Motor neuron (in vitro differentiated cells): ENCODE measurements at places on chromosomes 4 and X.

- ATAC-seq, result no peak
Observed at GRCh38 chr4:149238097-149238496, 577.5 kb downstream of the IQCM start.

- no peak for ATAC-seq
Observed at GRCh38 chrX:21990832-21991231, 41.3 kb upstream of the PHEX start.

DNA sequence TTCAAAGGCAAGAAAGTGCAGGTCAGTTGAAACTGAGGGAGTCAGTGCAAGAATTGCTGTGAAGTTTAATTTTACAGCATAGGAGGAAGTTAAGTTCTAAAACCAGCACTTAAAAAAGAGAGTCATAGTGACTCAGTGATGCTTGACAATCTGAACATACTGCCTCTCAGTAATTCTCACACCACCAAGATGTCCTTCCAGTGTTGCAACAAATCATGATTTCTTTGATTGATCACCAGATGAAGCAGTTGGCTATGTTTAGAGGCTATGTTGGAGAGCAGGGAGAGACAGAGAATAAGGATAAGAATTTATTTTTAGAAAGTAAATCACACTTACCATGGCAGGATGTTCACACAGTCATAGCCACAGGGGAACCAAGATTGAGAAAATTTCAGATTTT, 13.2 kb downstream of the TRIM2 start:
- peak; percentile 14 for ATAC-seq

DNA sequence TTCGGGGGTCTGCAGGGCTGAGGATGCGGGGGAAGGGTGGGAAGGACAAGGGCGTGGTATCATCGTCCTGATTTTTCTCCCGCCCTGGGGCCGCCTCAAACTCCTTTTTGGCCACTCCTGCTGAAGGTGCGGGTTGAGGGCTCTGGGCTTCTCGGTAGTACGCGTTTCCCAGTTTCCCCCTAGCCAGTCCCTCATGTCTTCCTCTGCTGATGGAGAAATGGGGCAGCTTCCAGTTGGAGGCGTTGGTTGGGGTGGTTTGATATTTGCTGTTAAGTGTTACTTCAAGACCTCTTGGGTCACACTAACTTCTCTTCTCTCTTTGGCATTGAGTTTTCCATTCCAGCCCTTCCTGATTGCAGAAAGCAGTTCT, 482 bp downstream of the GSTCD start:
- ATAC-seq, result peak; percentile 45

DNA sequence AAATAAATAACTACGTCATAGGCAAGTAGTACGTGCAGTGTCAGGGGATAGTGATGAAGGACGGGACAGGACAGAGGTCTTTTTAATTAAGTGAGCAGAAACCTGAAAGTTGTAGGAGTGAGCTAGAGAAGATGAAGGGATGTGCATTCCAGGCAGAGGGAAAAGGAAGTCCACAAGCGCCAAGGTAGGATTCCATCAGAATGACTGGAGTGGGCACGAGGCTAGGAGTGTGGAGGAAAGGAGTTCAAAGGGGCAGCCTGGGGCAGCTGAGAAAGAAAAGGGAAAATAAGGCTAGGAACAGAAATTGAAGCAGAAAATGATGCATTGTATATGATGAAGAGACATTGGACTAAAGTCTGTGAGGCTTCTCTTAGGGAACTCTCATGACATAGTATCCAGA, 192.2 kb upstream of the TLL1 start:
- no peak for ATAC-seq

DNA sequence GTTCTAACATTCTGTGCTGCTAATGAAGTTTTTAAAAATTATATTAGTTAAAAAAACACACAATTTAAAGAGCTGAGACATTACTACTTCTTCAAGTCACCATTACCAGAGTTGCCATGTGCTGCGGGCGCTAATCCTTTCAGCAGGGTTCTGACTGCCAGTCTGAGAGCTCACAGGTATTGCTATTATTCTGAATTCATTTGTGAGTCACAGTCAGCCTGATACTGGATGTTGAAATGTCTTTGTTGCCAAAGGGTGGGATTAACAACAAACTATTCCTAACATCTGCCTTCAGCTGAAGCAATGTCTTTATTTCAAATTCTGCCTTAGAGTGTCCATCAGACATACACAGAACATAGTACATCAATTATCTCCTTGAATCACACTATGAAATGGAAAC, 197.1 kb upstream of the FGF13 start:
- no peak for ATAC-seq

DNA sequence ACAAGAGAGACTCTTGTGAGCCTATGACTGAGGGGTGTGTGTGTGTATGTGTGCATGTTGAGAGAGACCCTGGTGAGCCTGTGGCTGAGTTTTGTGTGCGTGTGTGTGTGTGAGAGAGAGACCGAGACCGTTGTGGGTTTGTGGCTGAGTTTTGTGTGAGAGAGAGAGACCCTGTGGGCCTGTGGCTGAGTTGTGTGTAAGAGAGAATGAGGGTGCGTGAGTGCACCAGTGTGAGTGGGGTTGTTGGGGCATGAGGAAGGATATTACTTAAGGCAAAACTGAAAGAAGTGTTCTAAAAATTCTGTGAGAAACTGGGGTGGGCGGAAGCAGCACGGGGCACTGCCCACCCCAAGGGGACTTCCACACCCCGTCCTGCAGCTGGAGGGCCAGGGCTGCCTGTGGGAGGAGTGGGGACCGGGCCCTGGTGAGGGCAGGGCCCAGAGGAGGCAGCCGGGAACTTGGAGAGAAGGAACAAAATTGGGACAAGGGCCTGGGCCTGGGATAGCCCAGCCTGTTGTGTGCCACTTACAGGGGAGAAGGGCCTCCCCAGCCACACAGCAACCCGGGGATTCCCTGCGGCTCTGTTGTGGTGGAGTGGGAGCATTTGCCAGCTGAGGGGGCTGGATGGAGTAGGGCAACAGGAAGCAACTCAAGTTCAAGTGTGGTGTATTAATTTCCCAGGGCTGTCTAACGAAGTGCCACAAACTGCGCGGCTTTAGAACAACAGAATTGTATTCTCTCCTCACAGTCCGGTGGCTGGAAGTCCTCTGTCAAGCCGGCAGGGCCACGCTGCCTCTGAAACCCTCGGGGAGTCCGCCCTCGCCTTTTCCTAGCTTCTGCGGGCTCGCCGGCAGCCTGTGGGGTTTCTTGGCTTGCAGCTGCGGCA, 22.1 kb downstream of the TMEM131L start:
- ATAC-seq, result peak; percentile 13

DNA sequence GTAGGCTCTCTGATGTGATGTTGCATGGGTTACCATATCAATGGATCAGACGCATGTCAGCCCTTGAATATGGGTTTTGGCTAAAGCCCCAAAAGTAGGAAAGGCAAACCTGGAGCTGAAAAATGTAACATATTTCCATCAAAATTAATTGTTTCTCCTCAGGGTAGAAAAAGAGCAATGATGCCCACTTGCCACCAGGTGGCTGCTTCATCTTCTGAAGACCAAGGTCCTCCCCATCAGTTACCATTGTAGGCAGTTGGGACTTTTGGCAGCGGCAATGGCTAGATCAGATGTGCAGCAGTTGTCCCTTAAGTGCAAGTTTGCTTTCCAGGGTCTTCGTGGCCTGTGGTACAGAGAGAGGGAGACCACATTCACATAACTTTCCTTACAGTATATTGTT, 118.2 kb downstream of the NAF1 start:
- no peak for ATAC-seq

GRCh38 chr4:75325318-75325979, 188.8 kb downstream of the RCHY1 start:
- no peak for ATAC-seq

GRCh38 chrX:150844016-150844415, 54.5 kb downstream of the CD99L2 start:
- no peak for ATAC-seq

DNA sequence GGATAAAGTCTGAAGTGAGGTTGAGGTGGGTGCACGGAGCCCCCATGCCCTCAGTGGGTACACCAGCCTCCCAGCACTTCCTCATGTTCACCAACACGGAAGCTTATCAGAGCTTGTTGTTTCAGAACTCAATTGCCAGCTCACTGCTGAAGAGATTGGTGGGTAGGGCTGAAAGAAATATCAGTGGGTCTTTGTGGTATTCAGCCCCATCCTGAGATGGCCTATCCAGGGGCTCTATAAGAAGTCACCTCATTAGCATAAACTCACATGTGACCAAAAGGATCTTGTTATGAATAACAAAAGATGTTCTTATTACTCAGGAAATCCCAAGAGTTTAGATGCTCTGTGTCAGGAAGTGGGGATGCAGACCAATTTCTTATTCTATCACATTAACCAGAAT, 177.3 kb downstream of the ARHGAP10 start:
- no peak for ATAC-seq

DNA sequence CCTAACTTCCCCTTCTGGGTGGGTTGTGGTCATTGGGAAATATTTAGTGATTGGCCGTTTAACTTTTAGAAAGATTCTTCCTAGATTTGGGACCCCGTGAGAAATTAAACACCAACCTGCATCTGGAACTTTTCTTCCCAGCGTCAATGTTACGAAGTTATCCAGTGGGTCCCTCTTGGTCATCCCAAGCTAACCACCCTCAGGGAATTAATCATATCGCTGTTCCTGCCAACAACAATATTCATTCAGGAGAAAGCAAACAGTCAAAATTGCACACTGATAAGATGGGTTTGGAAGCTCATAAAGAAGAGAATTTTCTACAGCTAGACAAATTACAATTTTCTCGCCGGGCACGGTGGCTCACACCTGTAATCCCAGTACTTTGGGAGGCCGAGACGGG, 121.2 kb upstream of the STX18 start:
- ATAC-seq, result no peak

GRCh38 chr4:127669691-127670090, 36.9 kb downstream of the INTU start:
- no peak for ATAC-seq

GRCh38 chr4:3452376-3452775, 10.6 kb downstream of the HGFAC start:
- no peak for ATAC-seq

DNA sequence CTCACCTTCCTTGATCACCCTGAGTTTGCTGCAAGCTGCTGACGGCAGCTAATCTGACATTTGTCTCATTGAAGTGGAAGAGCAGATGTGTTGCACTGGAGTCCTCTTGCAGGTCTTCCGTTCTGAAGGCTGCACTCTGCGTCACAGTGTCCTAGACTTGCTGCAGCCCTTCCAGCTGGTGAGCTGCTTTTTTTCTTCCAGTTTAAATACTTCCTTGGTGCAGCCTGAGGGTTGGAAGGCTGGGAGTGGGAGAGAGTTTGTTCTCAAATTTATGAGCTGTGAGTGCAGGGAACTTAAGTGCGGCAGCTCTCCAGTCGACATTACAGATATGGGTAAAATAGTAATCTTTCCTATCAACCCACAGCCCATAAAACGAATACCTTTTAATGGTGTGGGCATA, 303.6 kb upstream of the FAT1 start:
- peak; percentile 39 for ATAC-seq

- ATAC-seq, result no peak
Observed at GRCh38 chr4:164221631-164222030, 532.3 kb upstream of the SMIM31 start.

DNA sequence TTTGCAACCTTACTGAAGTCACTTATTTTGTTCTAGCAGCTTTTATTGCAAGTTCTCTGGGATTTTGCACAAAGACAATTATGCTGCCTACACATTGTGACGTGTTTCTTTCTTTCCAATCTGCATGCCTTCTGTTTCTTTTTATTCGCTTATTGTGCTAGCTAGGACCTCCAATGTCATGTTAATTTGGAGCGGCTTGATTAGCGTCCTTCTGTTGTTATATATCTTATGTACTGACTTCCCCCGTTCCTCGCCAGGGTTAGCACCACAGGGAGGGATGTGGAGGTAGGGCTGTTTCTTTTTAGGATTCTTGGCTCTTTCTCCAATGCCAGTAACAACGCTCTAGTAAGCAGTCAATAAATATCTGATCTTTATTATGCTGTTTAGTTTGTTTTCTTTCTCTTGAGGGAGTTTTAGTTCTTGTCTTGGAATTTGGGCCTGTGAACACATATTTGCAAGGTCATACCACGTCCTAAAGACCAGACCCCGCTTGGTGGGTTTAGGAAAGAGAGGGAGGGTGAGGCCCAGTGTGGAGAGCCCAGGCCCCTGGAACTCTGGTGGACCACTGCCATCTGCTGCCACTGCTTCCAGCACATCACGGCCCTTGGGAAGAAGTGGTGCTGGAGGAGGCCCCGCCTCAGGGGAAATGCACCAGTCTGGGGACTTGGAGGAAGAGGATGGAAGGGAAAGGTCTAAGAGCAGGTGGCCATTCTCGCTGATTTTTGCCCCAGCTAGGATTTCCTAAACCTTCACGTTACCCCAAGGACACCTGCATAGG, 129.1 kb downstream of the TRIML1 start:
- ATAC-seq, result peak; percentile 49

DNA sequence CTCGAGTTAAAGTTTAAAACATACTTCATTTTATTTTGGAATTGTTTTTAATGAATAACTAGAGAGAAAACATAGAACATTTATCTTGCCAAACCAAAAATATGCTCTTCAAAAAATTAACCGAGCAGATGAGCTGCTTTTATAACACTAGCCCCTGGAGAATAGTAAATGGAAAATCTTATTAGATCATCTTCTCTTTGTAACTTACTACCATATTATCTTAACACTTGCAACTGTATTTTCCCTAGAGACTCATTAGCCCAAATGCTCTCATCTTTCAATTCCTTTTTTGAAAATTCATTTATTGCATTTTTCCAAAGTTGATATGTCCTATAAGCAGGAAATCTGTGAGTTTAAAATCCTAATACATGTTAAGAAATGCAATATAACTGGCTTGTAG, 143.3 kb downstream of the CAMK2D start:
- no peak for ATAC-seq

- ATAC-seq, result no peak
Observed at GRCh38 chrX:135437867-135438733, 16.4 kb downstream of the SMIM10L2A start.

GRCh38 chrX:109134777-109135176, 347.1 kb downstream of the GUCY2F start:
- no peak for ATAC-seq

GRCh38 chr4:183343730-183344129, 21.5 kb upstream of the CLDN24 start:
- no peak for ATAC-seq

GRCh38 chrX:67787196-67787595, 243.4 kb downstream of the AR start:
- ATAC-seq, result no peak

- ATAC-seq, result no peak
Observed at GRCh38 chrX:112877771-112878173, 37.1 kb upstream of the AMOT start.
